DND-41 (cell line): ENCODE measurements at places on chromosomes 7 and 10.

GRCh38 chr10:63286340-63286739, 153.2 kb downstream of the NRBF2 start:
- DNase-seq = no peak

DNA sequence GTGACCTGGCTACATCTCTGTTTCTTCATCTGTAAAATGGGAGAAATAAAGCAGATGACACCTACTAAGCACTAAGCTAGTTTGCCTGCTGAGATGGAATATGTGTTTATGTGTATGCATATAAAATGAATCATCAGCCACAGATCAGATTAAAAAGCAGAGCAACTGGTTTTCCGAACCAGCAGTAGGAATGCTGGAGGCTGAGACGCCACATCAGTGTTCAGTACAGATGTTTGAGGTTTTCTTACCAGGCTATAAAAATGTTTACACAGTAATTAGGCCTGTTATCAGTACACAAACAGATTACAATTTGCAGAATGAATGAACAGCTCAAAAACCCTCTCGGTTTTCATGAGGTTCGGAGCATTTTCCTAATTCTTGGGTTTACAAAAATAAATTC, 85.8 kb downstream of the CALN1 start:
- no peak for DNase-seq

DNA sequence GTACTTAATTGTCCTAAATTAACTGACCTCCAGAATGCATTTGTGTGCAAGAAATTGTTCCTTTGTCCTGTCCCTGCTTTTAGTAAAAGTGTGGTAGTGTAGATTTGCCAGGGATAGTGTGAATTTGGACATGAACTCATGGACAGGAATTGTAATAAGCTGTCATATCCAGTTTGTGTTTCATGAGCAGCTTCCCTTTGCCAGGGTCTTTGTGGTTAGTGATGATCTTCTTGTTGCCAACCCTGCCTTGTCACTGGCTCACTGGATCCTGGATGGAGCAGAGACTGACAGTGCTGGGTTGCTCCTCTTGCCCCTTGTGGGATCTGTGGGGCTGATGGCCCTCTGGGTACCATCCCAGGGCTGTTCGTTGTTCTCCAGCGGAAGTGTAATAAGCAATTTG, 110.1 kb downstream of the CCNY start:
- no peak for DNase-seq

DNA sequence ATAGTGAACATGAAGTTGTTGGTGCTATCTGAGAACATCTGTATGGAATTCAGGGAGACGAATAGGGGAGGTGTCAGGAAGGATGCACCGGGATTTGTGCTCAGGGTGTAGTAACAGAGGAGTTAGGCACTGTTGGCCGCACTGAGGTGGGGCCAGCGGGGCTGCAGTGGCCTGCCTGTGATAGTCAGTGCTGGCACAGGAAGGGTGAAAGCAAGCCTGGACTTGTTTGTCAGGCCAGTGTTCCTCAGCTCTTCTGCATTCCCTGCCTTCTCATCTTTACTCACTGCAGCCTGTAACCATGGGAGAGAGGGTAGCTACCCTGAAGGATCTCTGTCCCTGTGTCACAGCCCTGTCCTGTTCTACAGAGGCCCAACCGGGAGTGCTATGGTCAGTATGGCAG, 81.3 kb downstream of the SH2D4B start:
- DNase-seq = no peak

GRCh38 chr7:118747473-118747872, 523.0 kb downstream of the ANKRD7 start:
- no peak for DNase-seq
